ENCODE measurements at places on chromosomes 1 and 21.

GRCh38 chr21:26437326-26438009 is 135.6 kb downstream of the CYYR1 start:
- DNase-seq: no peak

DNA sequence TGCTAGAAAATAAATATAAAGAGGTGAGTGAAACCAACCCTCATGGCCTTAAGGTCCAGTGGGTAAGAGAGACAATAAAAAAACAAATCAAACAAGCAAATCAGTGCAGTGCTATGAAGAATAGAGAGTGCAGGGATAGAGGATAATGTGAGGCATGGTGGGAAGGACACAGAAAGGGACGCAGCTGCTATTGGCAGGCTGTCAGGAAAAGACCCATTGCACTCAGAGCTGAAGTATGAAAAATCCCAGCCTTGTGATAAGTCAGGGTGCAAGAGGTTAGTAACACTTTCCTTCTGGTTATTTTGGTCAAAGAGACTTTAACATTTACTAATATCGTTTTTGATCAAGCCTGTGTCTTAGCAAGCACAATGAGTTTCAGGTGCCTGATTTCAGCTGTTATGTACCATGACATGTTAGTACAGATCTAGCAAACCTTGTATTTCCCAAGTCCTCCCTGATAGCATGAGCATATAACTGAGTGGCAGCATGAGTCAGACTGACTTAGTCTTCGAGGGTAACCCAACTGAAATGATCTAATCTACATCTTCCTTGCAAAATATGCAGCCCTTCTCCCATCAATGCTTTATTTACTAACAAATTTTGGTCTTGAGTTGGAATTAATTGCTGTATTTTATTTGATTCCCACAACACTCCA is 31.7 kb downstream of the CHML start:
- DNase-seq: no peak

DNA sequence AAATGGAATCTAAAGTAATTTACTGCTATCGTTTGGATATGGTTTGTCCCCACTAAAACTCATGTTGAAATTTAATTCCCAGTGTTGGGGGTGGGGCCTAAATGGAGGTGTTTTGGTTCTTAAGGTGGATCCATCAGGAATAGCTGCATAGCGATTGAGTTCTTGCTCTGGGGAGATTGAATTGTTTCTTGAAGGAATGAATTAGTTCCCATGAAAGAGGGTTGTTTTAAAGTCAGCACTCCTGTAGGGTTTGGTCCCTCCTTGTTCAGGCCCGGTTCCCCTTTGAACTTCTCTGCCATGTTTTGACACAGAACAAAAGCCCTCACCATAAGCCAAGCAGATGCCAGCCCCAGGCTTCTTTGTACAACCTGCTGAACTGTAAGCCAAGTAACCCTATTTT is 170.9 kb downstream of the COL11A1 start:
- no peak for DNase-seq

DNA sequence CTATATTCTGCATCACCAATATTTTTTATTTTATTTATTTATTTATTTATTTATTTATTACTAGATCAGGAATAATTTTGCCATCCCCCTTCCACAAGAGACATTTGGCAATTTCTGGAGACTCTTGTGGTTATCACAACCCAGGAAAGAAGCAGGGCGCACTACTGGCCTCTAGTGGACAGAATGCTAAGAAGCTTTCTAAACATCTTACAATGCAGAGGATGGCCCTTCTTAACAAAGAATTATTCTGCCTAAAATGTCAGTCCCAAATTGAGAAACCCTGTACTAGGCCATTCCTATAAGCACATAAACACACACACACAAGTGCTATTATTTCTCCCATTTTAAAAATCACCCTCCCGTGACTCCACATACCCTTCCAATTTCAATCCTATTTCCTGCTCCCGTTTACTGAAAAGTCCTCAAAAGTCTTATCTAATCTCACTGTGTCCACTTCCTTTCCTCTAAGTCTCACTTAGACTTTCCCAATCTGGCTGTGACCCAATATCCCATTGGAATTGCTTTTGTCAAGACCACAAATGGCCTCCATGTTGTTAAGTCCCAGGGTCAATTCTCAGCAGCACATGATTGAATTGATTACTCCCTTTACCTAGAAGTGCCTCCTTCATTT is 43.7 kb upstream of the RNF11 start:
- peak; percentile 55 for DNase-seq

- no peak for DNase-seq
Measured at GRCh38 chr1:79441238-79441637, 434.7 kb upstream of the ADGRL4 start.

DNA sequence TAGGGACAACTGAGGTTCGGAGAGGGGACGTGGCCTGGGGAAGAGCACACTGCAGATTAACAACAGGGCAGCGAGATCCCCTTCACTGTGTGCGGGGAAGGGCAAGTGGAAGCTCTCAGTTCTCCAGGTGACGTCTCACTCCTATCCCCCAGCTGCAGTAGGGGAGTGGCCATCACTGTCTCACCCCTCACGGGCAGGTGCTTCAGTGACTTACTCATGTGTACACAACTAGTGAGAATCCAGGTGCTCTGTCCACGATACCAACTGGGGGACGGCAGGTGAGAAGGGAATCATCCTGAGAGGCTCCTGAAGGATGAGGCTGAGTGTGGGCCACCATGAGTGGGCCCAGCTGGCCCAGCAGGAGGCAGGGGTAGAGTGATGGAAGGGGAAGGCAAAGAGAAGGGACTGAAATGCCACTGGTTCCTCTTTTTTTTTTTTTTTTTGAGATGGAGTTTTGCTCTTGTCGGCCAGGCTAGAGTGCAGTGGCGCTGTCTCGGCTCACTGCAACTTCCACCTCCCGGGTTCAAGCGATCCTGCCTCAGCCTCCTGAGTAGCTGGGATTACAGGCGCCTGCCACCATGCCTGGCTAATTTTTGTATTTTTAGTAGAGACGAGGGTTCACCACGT is 25.9 kb downstream of the RHBG start:
- no peak for DNase-seq

DNA sequence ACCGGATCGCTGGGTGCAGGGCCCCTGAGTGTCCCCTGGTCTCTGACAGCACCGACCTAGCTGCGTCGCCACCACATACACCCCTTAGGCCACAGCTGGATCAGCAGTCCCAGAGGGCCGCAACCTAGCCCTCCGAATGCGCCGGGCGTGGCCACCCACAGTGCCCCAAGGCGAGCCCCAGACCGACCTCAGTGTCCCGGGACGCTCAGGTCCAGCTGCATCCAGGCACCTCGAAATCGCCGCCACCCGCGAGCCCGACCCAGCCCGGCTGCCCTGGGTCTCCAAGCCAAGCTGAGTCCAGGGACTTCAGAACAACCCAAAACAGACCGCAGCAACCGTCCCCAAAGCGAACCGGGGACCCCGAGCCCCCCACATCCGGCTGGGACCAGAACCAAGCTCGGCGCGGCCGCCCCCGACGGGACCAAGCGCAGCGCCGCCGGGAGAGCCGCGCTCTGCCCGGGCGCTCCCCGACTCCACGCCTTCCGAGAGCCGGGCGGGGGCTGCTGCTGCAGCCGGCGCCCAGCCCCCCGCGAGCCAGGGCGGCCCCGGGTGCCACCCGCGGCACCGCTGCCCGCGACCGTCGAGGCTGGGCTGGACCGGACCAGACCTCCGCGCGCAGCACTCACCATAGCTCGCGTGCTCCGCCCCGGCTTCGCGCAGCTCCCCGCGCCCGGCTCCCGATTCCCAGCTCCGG is 54.6 kb upstream of the ECE1 start:
- peak; percentile 40 for DNase-seq

- DNase-seq: no peak
Measured at GRCh38 chr1:226960256-226960655, 20.2 kb downstream of the COQ8A start.

DNA sequence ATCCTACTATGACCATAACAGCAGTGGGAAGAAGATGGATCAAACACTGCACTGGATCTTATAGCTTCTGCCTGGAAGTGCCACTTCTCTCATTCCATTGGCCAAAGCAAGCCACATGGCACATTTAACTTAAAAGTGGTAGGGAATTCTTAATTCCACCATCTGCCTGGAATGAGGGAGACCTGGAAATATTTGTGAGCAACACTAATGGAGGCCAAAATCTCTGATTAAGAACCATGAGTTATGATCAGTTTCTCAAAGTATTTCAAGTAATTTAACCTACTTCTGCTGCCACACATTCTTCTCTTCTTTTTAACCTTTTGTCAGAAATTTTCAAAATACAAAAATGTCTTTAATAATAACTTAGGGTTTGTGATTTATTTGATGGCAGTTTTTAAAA is 154.0 kb upstream of the C1orf87 start:
- DNase-seq: no peak
